ENCODE measurements at places on chromosomes 7 and 10. TPM values are rescaled to one million over a fixed set of nuclear protein-coding genes. Genes with fewer than 3 reads are reported as not detected.
A peak's percentile ranks its signal among the peaks of the same experiment; 100 is the strongest.

The FKBP9 gene
- total RNA-seq: 0.14 TPM

DNA sequence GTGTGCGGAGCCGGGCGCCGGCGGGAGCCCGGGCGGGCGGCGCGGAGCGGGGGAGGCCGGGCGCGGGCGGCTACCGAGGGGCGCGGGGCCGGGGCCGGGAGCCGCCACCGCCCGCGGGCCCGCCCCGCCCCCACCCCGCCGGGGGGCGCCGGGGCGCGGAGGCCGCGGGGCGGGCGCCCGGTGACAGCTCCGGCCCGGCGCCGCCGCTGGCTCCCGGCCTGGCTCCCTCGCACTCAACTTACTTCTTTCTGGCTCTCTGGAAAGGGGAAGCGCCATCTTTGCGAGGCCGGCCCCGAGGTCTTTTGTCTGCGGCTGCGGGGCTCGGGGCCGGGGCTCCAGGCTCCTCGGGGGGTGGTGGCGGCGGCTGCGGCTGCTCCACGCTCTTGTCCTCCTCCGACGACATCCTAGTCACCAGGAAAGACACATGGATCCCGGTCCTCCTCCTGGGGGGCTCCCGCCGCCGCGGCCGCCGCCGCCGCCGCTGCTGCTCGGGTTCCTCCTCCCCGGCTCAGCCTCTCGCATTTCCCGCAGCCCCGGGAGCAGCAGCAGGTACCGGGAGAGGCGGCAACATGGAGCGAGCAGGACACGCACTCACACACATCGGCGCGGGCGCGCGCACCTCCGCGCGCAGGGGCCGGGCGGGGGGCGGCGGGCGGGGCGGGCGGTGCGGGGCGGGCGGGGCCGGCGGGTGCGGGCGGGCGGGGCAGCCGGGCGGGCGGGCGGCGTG lies at the start of gene KMT2C:
Gene KMT2C (minus strand): TSS at position 620 of the 727 bp plus-strand sequence. CDS start 217 bp downstream, at position 403.
- DNase-seq: peak; percentile 53

DNA sequence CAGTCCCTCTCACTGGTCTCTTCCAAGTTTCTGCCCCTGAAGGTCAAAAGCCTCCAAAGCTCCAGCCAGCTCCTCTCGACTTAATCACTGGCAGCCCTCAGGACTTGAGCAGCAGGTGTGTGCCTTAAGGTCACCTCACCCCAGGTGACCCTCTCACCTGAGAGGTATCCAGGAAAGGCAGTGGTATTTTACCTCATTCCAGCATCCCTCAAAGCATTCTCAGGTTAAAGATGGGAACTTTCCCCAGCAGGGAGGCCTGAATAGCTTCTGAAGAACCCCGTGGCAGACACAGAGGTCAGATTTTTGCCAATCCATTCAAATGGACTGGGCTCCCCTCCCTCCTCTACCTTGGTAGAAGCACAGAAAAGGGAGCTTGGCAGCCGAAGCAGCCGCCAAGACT lies 148.2 kb downstream of the GFRA1 start:
- DNase-seq: no peak

GRCh38 chr7:35315517-35315916 lies 61.6 kb upstream of the TBX20 start:
- DNase-seq: no peak

The ZCCHC24 gene
- total RNA-seq: 0.78 TPM

DNA sequence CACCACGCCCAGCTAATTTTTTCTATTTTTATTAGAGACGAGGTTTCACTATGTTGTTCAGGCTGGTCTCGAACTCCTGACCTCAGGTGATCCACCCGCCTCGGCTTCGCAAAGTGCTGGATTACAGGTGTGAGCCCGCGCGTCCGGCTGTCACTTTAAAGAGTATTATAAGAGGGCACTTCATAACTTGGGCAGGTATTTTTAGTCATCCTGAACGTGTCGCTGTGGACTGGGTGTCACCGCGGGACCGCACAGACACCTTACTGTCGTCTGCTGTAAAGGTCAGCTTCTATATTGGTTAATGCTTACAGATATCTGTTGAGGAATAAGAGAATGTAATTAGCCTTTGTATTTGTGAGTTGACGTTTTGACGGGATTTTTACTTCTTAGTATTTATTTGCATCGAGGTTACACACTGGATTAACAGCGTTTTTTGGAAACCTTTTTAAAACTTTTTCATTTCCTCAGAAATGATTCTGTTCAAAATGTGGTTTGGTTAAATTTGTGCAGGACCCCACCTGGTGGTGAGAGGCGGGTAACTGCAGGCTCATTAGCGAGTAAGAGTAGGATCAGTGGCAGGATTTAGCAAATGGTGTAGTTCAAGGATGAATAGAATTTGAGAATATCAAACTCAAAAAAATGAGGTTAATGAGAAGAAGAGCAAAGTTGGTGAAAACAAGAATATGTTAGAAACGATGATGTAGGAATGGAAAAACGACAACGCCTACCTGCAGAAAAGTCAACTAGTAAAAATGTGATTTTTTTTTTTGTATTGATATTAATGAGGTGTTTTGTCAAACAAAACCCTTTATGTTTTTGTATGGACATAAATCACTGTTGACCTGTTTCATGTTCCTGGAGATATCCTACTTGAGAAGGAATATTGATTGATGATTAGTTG lies 3.2 kb downstream of the DNAJB6 start:
- peak; percentile 53 for DNase-seq

DNA sequence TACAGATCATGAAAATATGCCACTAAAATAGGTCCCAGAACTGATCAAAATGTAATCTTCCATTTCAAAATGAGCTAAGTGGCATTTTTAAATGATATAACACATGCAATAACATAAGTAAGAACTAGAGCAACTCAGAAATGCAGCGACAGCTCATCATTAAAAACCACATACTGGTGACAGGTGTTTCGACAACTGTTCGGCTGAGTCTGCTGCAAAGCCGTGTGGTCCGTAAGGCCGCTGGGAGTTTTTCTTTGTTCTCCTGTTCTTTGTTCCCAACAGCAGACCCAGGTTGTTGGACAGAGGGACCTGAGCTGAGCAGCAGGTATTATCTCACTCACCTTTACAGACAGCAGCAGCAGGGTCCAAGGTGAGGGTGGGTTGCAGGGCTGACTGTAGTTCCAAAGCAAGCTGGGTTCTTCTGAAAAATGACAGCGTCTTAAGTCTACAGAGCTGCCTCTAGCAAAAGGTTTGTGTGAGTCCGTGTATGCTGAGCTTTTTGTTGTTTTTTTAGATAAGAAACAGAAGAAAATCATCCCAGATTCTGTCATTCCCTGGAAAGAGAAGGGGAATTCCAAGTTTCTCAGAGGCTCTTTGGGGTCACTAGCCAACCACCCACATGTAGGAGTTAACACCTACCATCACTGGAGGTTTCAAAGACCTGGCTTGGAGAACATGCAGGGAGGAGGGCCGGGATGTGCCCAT lies 45.4 kb upstream of the MACROH2A2 start:
- no peak for DNase-seq

DNA sequence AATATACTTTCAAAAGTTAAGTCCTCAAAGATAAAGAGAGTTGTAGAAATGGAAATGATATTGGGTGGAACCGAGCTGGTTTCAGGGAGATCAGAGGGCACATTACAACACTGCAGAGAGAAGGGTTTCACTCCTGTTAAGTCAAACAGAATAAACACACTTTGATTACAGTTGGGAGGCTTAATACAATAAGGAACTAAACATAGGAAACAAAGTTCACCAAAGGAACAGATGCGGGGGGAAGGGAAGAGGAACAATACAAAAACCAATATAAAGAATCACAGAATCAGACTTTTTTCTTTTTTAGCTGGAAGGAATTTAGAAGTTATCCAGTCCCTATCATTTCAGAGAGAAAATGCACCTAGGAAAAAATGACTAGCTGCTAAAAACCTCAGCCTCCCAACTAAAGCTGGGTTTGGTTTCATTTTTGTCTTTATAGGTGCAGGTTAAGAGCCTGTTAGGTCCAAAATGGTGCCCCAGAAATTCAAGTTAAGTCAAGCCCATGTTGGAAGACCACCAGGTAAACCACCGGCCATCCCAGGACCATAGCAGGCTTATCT lies 81.9 kb downstream of the DNMBP start:
- DNase-seq: no peak

The ACSM6 gene
- not detected for total RNA-seq

DNA sequence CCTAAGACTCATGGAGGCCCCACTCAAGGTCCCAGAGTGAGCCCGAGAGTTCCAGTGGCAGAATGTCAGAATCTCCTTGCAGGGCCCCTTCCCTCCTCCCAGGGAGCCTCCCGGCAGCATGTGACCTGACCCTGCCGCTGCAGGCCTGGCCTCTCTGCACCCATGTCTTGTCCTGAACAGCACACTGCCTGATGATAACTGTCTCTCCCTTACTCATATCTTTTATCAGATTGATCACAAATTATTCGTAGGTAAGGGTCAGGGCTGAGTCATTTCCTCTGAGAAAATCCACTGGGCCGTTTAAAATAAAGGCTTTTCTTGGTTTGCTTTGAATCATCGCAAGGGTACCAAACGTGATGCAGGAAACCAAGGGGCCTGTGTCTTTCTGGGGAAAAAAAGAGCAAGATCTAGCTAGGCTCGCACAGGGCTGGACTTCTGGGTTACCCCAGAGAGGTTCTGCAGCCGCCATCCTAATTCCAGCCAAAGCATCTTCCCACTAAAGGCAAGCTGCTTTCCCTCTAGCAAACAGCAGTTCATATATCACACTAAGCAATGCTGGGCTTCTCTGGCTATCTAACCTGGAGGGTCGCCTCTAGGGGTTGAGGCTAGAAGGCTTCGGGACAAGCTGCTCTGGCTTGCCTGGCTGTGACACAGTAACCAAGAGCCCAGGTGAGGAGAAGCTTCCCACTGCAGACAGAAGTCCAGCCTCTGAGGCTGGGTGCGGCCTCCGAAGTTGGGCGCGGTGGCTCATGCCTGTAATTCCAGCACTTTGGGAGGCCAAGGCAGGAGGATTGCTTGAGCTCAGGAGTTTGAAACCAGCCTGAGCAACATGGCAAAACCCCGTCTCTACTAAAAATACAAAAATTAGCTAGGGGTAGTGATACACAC lies 104.9 kb downstream of the SPDYE5 start:
- peak; percentile 8 for DNase-seq

- no peak for DNase-seq
Measured at GRCh38 chr10:97585439-97585811, 1.2 kb downstream of the HOGA1 start.

The CYP2W1 gene
- total RNA-seq: not detected
